RPMI8226 (cell line): ENCODE measurements at places on chromosomes 12 and 14.
A peak's percentile ranks its signal among the peaks of the same experiment; 100 is the strongest.

DNA sequence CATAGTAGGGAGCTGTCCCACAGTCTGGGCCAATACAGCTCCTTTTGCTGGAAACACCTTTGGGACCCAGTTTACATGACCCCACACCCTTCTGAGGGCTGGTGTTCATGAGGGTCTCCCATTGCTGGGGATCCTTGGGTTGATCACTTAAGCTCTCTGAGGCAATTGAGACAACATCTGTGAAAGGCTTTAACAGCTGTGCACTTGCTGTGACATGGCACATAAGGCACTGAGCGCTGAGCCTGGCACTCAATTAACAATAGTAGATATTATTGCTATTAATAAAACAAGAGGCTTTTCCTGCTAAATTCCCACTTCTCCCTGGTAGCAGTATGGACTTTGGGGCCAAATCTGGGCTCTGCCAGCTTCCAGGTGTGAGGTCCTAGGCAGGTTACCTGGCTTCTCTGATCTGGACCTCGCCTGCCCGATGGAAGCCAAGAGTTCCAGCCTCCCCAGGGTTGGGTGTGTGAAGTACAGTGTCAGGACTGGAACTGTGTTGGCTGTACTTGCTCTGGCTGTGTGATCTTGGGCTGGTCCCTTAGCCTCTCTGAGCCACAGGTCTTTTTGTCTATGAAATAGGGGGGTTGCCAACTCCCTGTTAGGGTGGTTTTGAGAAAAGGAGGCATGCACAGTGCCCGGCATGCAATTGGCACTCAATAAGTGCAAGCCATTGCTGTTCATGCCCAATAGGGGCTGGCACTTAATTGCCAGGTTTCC is 3.1 kb downstream of the SH2B3 start:
- DNase-seq: no peak

GRCh38 chr12:116091579-116091978 is 185.9 kb downstream of the MED13L start:
- no peak for DNase-seq

- no peak for DNase-seq
Measured at GRCh38 chr12:11701433-11701832, 52.0 kb downstream of the ETV6 start.

DNA sequence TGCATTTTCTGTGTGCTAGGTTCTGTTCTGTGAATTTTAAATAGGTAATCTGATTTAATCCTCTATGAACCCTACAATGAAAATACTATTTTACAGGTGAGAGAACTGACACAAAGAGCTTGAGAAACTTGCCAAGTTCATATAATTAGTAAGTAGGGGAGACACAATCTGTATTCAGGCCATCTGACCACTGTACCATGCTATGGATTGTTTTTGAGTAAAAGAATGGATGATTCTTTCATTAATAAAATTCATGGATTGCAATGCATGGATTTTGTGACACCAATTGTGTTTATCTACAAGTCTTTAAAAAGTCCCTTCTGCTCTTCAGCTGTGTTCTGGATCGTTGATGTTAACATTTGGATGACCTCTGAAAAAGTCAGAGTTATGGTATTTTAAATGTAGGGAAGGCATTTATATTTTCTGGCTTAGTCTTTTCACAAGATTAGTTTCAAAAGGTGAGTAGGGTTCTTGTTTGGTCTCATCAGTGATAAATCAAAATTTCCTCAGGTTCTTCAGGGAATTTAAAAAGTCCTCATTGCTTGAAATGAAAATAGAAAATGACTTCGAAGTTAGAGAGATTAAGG is 15.4 kb upstream of the DYRK2 start:
- no peak for DNase-seq

- no peak for DNase-seq
Measured at GRCh38 chr12:63480186-63480585, 188.1 kb downstream of the DPY19L2 start.

DNA sequence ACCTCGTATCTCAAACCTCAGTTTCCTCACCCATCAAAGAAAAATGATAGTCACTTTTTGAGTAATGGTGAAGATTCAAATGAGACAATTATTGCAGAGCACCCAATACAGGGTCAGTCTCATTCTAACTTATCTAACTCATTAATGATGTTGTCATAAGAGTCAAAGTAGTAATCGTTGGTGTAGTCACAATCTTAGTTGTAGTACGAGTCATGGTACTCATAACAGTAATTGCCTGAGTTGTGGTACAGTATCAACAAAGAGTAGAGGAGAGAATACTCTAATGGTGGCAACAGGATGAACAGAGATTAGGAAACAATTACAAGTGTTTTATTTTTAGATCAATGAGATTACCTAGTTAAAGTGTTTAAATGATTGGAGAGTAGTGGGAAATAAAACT is 93.6 kb upstream of the TMTC2 start:
- DNase-seq: no peak

DNA sequence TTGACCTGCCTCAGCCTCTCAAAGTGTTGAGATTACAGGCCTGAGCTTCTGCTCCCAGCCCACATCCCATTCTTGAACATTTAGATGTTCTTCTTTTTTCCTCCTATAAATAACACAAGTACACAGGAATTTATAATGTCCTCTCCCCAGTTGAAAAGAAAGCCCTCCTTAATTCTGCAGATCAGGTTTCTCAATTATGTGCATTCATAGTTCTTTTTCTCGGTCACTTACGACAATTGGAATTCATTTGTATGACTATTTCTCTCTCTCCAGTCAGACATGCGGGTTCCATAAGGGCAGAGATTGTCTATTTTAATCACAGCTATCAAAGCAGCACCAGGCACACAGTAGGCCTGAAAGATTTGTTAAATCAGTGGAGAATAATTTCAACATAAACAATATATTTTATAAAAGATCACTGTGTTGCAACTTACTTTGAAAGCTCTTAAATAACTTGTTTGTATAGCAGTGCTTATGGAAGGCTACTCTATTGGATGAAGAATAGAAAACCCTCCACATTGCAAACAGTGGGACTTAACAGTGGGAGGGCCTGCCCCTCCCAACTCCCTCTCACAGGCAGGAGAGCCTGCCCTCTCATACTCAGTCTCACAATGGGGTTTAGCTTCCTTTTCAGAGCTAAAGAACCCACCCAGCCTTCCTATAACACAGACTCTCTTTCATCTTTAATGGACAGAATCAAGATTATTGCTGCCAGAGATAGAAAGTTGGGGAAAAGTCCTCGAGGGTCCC is 84.1 kb upstream of the TRAF3 start:
- no peak for DNase-seq

- DNase-seq: no peak
Measured at GRCh38 chr14:93150227-93151208, 34.2 kb downstream of the MOAP1 start.

GRCh38 chr12:6337958-6338433 is 3.9 kb downstream of the TNFRSF1A start:
- DNase-seq: no peak

DNA sequence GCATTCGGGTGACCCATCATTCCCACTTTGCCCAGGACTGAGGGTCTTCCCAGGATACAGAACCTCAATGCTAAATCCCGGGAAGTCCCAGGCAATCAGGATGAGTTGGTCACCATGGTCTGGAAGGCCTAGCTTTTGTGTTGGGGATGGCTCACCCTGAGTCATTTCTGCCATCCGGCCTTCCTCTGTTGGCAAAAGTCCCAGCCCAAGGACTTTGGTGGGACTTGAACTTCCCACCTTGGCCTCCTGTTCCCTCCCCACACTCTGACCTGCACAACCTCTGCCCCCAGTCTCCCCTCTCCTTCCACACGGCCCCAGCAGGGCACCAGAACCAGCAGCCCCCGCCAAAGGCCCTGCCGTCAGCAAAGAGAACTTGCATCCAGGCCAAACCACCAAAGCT is 24.6 kb upstream of the NCOR2 start:
- DNase-seq: no peak

DNA sequence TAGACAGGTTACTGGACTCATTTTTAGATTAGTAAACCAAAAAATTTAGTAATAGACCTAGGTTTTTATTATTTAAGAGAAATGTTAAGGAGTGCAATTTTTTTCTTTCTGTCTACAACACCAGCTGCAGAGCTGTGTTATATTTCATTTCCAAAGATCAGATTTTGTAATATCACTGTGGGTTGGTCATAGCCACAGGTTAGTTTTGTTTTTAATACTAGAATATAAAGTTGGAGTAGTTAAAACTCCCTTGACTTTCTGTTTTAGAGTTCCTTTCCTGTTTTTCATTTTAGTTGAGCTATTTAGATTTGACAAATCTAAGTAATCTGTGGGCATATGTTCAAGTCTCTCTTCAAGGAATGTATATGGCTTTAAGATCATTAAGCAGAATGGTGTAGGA is 30.7 kb upstream of the GARIN2 start:
- DNase-seq: no peak

GRCh38 chr12:127277882-127278281 is 989.1 kb upstream of the TMEM132C start:
- no peak for DNase-seq

DNA sequence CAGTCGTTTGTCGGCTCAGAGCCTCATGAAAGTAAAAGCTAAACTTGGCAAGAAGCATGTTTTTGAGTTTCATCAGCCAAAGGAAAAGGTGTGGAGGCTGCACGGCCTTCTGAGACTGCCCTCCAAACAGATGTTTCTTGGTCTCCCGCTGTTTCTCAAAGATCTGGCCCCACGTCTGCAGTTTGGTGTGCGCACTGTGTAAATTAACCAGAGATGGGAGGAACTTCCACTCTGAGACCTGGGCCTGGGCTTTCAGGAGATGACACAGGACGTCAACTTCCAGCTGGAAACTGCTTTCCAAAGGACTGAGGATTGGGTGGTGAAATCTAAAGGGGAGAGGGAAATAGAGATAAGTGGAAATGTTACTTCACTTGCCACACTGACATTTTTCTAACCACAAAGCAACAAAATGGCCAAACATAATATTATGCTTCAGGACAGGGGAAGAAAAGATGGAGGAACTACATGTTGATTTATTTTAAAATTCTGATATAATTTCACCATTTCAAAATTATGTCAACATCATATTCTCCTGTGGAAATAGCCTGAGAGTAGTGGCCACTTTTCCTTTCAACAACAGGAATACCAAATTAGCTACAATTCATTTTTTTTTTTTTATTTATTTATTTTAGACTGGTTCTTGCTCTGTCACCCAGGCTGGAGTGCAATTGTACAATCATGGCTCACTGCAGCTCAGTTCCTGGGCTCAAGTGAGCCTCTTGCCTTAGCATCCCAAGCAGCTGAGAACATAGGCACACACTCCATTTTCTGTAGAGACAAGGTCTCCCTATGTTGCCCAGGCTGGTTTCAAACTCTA is 27.6 kb downstream of the KICS2 start:
- no peak for DNase-seq

DNA sequence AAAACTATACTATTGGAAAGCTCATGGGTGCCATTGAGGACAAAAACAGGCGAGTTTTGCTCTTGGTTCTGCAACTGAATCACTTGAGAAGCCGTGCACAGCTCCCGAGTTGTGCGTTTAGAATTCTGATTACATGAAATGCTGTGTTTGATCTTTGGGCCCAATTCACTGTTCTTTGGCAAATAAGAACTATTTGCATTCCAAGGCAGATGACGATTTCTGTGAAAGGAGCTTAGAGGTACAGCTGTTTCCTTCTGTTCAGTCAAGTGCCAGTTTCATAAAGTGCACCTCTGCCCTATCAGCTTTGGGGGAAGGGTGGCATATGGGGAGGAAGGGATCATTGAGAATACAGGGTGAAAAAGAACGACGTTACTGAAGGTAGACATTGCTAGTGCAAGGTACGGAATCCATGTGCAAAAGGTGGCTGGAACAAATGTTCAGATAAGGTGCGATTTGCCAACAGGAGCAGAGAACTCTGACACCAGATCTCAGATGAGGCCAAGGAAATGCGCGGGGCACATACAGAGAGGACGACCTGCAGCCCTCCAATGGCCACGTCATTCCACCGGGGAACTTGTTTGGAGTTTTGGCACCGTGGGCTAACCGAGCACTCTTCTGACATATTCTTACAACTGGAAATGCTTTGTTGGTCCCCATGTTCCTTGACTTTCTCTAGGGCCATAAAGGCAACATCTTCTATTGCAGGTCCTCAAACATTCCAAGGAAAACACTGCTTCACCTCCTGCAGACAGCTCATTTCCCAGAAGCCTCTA is 30.1 kb downstream of the TCHP start:
- no peak for DNase-seq

- peak; percentile 51 for DNase-seq
Measured at GRCh38 chr14:22391908-22392565, 197.0 kb downstream of the DAD1 start.

DNA sequence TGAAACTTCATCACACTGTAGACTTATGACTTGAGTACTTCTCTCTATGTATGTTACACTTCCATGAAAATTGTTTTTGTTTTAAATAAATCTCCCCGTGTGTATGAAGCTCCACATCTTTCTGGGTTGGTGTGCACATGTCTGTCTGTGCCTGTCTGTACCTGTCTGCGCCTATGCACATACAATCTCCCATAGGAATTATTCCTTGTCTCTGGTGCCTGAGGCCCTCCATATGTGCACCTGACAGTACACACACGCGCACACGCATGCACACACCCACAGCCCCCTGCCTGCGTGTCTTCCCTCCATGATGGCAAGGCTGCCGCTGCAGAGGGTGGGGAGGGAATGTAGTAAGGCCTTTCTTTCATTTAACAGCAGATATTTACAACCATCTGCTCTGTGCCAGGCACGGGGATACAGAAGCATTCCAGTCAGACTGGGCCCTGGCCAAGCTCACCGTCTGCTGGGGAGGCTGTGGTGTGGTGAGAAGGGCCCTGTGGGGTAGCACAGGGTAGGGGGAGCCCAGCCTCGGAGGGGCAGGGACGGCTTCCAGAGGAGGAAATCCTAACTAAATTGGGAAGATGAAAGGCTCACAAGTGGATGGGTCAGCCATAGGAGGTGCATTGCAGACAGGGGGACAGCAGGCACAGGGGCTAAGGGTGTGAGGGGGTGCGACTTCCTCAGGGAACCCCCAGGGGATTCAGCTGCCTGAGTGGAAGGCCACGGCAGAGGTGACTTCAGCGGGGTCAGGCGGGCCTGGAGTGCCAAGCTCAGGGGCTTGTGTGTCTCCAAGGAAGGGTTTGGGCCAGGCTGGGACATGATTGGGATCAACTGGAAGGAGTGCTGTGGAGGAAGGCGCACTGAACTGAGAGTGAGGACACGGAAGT is 26.1 kb downstream of the KRT8 start:
- DNase-seq: no peak

GRCh38 chr12:124545508-124546418 is 21.6 kb downstream of the NCOR2 start:
- peak; percentile 25 for DNase-seq

GRCh38 chr12:80794551-80794950 is 77.8 kb downstream of the MYF5 start:
- no peak for DNase-seq

- DNase-seq: no peak
Measured at GRCh38 chr12:90299666-90300065, 591.0 kb upstream of the ATP2B1 start.

- DNase-seq: no peak
Measured at GRCh38 chr14:91238085-91238484, 6.4 kb downstream of the GPR68 start.

- DNase-seq: no peak
Measured at GRCh38 chr12:118402251-118402650, 25.9 kb downstream of the SUDS3 start.

DNA sequence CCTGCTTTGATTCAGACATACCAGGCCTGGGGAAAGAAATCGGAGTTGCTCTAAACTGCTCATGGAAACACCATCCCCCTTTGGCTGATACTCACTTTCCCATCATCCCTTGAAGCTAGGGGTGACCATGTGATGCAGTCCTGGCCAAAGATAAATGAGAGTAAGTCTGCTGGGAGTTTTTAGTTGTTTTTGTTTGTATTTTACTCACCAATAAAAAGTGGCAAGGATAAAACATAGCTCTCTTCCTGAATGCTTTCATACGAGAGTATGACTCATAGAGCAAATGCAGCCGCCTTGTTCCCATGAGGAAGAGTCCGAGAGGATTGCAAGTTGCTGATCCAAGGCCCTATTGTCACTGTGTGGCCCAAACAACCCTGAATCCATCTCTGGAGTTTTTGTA is 126.4 kb upstream of the TMEM132C start:
- no peak for DNase-seq
